ENCODE measurements at places on chromosomes 16 and 17.

DNA sequence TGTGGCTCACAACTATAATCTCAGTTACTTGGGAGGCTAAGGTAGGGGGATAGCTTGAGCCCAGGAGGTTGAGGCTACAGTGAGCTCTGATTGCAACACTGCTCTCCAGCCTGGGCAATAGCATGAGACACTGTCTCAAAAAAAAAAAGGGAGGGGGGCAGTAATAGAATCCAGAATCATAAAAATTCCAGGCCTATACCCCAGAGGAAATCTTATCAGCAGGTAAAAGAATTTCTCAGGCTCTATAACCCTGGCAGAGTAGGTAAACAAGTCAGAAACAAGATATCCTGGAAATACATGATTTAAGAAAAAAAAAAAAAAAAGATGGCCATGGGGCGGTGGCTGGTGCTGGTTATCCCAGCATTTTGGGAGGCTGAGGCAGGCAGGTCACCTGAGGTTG is 12.9 kb downstream of the SPAG9 start:
- no peak for DNase-seq

GRCh38 chr16:23029733-23030420 is 119.4 kb downstream of the USP31 start:
- no peak for DNase-seq

DNA sequence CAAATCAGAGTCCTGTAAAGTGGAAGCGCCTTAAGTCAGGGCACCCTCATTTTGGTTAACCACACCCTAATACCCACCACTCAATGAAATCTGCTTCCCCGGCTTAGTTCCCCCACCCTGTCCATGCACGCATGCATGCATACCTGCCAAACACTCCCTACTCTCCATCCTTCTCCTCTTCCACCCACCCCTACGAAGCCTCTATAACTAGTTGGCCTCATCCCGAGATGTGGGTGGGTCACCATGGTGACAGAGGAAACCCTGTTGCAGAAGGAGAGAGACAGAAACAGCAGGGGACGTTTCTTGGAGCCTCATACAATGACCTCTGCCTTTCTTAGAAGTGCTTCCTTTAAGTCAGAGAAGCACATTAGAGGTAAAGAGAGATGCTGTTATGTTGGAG is 46.8 kb upstream of the DNAH9 start:
- DNase-seq: no peak

DNA sequence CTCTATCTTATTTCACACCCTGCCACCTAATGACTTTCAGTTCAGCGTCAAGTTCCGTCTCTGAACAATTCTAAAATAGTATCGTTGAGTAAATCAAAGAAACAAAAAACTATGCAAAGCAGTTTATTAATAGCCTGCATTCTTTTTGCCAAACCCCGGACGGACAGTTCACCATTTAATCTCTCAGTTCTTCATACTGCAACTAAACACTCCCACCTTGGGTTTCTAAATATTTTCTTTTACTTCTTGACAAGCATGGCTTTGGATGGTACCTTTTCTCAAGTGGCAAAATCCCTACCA is 1.2 kb downstream of the MYH11 start:
- DNase-seq: no peak

GRCh38 chr17:76685366-76685765 is 25.4 kb downstream of the MXRA7 start:
- DNase-seq: no peak

DNA sequence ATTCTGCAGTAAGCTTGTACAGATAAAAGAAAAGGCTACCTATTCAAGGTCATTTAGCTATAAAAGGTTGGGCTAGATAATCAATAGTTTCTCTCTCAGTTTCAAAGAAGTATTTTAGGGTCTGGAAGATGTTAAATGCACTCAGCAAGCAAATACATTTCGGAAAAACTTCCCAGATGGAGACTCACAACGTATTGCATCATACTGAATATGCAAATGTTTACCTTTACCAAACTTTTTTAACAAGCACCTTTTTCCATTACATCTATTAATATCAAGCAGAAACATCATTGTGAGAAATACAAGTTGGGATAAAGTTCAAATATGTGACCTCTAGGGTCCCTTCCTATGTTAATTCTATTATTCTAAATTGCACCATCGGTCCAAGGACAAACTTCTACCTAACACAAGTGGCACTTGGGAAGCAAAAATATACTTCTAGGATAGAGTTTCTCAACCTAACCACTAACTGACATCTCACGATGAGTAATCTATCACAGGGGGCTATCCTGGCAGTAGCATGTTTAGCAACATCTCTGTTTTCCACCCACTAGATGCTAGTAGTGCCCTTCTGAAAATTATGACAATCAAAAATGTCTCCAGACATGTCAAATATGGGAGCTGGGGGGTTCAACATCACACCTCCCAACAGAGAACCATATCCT is 14.5 kb downstream of the KANSL1 start:
- no peak for DNase-seq

DNA sequence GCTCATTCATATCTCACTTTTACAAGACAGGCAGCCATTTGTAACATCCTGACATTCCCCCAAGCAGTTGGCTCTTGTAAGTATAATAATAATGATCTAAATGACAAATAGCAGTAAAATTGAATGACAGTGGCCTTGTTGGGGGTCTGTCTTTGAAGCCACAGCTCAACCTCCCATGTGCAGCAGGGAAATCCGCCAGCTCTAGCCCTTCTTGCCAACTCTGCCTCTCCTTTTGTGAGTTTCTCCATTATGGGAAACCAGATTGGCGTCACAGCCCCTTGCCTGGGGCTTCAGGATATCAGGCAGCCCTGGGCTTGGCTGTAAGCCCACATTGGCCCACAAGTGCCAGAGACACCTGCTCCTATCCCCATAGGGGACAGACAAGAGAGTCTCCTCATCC is 70.4 kb upstream of the CACNG5 start:
- no peak for DNase-seq

DNA sequence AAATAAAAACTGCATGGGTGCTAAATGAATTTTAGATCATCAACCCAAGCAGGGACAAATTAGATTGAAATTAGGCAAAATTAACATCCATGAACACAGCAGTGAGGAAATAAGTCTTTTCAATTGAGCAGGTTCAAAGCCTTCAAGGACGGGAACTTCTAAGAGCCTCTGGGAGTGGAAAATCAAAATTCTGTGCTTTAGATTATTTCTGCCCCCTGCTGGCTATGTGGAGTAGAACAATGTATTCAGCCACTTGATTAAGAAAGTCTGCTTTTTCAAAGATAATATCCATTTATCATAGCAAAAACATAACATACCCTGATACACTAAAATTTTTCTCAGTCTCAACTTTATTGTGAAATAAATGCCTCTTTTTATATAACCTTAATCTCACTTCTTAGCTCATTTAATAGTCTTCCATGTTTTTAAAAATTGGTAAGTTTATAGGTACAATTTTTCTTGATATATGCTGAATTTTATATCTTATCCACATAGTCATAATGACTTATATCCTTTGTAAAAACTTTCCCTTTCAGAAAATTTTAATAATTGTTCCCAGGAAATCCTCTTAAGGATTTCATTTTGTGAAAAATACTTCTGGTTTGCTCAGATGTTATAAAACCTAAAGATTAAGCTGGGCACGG is 28.1 kb upstream of the NOL11 start:
- peak; percentile 71 for DNase-seq

- DNase-seq: peak; percentile 73
Observed at GRCh38 chr17:68198931-68199836, 48.7 kb upstream of the AMZ2 start.

DNA sequence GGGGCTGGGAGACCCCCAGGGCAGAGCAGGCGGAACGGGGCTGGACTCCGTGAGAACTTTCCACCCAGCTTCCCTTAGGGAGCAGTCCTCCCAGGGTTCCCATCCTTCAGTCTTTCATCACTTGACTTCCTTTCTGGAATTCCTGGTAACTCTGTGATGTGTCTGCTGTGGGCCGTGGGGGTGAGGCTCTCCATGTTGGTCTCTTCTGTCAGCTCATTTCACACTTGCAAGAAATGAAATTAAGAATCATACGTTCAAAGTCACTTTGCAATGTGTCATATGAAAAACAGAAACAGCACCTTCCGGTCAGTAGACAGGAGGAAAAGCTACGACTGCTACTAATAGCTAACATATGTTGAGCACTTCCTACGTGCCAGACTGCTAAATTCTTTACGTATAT is 5.4 kb upstream of the BBS2 start:
- DNase-seq: no peak

DNA sequence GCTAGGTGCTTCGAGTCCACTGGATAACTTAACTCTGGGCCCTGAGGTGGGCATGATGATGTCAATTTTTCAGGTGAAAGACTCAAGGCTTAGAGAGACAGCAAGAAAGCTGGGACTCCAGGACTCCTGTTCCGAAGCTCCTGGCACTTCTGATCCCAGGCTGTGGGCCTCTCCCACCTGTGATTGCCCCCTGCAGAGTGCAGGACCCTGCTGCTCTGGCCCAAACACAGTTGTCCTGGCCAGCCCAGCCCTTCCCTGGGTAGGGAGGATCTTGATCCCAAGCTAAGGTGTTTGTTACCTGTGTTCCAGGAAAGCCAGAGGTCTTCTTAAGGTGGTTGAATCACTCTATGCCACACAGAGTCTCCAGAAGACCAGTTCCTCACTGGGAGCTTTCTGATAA is 3.1 kb downstream of the CHST5 start:
- DNase-seq: no peak

- DNase-seq: no peak
Observed at GRCh38 chr17:50301891-50302584, 27.8 kb downstream of the TMEM92 start.

- DNase-seq: no peak
Observed at GRCh38 chr17:21295036-21295952, 10.8 kb downstream of the MAP2K3 start.

DNA sequence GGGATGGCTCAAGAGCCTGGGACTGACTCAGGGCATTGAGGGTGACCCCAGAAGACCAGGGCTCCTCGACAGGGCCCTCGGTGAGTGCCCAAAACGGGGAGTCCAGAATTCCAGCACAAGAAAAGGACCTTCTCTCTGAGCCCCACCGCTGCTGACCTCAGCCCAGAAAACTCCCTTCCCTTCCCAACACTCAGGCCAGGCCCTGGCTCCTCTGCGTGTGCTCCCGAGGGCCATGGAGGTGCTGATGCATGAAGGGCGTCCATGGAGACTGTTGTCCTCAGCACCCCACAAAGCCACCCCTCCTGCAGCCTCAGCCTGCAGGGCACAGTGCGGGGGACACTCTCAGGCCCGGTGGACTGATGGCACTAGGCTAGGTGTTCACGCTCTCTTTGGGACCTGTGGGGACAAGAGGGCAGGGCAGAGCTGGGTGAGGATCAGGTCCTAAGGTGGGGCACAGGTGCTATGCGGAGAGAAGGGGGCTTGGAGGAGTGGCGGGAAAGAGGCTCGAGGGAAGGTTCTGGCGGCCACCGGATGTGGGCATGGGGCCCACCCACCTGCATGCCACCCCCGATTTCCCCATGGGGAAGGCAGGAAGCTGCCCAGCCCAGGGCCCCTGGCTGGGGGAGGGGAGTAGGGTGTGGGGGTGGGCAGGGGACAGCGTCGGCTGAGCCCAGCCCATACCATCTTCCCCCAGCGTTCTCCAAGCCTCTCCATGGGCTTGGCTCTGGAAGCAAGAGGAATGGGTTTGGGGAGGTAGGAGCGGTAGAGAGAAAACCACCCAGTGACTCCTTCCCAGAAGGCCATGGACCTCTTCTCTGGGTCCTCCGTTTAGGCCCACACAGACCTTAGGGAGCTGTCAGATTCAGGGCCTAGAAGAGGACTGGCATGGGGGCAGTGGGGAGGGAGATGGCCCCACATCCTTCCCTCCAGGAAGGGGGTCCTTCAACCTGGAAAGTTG is 4.5 kb upstream of the TSPOAP1 start:
- DNase-seq: no peak

DNA sequence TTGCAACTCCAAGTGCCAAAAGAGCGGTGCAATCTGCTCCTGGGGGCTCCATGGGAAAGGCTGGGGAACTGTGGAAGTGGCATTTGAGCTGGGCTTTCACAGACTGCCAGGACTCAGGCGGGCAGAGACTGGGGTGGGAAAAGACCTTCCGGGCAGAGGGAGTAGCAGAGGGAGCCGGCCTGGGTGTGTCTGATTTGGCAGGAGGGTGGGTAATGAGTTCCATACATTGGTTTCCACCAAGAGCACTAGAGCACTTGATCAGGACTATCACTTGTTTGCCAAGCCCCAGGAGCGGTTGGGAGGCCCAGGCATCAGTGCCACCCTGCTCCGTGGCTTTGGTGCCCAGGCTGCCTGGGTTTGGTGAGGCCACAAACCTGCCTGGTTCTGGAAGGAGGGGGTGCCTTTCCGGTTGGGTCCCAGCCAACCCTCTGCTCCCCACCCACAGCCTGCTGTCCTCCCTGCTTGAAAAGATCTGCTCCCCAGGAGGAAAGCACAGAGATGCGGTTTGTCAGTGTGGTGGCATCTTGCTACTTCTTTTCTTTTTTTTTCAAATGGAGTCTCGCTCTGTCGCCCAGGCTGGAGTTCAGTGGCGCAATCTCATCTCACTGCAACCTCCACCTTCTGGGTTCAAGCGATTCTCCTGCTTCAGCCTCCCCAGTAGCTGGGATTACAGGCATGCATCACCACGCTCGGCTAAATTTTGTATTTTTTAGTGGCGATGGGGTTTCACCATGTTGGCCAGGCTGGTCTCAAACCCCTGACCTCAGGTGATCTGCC is 3.5 kb upstream of the TRIM47 start:
- no peak for DNase-seq

DNA sequence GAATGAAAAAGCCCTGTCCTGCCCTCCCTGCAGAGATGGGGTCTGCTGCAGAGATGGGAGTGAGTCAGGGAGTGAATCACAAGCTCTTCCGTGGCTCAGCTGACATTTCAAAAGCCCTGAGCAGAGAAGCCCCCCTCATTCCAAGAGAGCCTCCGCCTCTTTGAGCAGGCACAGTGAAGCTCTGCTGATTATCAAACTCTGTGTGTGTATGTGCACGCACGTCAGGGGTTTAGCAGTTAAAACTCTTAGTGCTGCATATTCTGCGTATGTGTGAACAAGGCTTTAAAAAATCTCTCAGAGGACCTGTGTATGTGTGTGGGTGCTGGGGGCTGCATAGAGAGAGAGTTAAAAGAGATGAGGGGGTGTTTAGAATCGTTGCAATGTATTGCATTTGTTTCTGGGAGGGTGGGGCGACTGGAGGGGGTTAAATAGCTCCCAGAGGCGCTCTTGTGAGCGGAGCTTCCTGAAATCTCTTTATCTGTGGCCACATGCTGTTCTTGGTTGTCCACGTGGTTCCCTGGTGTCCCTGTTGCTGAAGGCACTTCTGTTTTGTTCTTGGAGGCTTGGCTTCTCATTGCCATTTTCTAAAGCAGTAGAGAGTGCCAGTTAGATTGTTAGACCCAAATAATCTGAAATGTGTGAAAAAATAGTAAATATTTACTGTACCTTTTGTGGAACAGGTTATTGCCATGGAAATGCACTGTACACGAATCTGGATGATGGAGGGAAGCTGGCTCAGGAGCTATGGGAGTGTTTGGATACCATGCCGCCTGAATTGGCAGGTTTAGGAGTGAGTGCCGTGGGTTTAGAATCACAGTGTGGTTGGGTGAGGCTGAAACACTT is 116.6 kb downstream of the PRKCB start:
- peak; percentile 38 for DNase-seq
